ENCODE measurements at places on chromosomes 1 and 21.
A peak's percentile ranks its signal among the peaks of the same experiment; 100 is the strongest.

GRCh38 chr1:185864331-185864730 lies 130.1 kb downstream of the HMCN1 start:
- DNase-seq = no peak

DNA sequence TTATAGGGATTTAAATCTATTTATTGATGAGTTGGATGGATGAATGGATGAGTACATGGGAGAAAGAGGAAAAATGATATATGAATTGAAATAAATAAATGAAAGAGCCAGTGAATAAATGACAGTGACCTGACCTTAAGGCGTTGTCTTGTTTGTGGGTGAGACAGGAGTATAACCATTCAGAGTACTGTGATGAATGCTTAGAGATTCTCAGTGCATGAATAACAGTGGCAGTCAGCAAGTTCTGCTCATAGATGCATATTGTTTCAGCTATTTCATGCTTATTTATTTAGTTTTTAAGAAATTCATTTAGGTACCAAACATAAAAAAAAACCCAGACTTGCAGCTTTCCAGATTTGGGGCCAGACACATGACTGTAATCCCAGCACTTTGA lies 116.4 kb downstream of the FGGY start:
- no peak for DNase-seq

DNA sequence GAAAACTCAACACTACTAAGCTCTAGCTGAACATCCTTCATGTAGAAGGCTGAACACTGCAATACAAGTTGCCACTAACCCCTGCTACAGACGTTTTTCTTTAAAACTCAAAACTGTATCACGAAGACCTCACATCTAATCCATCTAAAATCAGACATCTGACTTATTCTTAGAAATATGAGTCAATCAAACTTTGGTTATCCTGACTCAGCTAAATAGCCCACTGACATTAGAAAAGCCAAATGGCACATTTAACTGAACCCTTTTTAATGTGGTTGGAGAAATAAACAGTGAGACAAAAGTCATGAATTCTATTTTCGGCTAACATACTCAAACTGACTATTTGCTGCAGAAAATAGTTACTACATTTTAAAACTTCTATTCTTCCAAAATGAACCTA lies 35.6 kb downstream of the WLS start:
- DNase-seq = no peak

DNA sequence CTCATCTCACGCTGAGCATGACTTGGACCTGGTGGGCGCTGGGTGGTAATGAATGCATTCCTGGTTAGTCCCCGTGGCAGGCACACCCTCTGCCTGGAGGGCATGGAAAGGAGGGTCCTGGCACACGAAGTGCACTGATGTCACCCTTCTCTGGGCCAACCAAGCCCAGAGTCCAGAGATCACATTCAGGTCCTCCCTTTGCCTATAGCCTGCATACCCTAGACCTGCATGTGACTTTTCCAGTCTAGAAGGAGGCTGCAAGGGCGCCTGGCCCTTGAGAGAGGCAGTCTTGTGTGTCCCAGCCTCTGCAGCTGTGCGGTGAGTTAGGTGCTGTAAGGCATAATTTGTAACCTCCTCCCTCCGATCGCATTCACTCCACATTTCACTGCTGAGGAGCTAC lies 22.1 kb downstream of the PADI2 start:
- DNase-seq = no peak

DNA sequence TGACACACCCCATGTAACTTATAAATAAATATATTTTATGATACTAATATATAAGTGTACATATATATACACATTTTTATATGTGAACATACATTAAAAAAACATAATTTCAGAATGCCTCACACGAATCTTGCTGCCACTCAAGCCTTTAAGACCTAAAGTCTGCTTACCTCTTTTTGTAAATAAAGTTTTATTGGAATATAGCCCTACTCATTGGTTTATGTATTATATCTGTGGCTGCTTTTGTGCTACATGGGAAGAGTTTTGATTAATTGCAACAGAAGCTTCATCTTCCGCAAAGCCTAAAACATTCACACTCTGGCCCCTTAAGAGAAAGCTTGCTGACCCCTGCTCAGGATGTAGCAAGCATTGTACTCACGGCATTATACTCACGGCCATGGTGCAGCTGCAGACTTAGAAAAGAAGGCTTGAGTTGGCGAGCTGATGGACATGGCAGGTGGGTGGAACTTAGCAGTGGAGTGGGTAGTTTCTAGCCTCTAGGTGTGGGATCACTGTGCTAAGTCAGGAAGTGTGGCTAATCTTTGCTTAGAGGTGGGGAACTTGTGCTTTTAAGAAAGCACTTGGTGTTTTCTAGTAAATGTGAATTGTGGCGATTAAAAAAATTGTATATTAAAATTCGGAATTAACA lies 80.8 kb downstream of the DYRK1A start:
- DNase-seq = no peak

- DNase-seq = no peak
Observed at GRCh38 chr1:217089361-217090014, 366.3 kb upstream of the ESRRG start.

- DNase-seq = no peak
Observed at GRCh38 chr1:23745515-23745914, 2.2 kb downstream of the ELOA start.

- peak; percentile 53 for DNase-seq
Observed at GRCh38 chr1:206925106-206925736, 3.5 kb upstream of the FCMR start.

DNA sequence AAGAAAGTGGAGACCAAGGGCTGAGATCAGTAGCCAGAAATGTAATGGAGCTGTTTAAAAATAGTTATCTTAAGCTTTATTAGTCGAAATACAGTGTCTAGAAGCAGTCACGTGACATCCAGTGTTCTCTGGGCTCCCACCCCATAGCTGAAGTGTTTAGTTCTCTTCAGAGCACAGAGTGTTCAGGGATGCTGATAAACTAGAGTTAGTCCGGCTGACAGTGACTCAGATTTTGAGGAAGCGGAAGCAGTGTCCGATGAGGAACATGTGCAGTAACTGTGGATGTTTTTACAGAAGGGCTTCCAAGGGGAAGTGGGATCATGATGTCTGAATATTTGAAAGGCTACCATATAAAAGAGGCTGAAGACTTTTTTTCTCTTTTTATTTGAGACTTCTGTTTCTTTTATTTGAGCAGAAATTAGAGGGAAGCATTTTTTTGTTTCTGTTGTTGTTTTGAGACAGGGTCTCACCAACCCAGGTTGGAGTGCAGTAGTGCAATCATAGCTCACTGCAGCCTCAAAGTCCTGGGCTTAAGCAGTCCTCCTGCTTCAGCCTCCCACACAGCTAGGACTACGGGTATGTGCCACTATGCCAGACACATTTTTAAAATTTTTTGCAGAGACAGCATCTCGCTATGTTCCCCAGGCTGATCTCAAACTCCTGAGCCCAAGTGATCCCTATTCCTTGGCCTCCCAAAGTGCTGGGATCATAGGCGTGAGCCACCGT lies 124.2 kb downstream of the GALNT2 start:
- no peak for DNase-seq

- no peak for DNase-seq
Observed at GRCh38 chr1:191343816-191344215, 814.4 kb upstream of the RGS18 start.

DNA sequence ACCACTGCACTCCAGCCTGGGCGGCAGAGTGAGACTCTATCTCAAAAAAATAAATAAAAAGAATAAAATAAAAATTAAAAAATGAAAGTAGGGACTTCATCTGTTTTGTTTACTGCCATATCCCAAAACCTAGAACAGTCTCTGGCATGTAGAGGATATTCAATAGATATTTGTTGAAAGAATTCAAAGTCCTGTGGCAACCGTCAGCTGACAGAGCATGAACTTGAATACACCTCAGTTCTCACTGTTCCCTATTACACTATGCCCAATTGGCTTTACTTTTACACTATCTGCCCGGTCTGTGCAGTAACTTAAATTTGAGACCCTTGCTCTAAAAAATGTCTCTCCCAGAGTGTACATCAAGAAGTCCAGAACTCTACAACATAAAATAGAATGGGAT lies 46.2 kb downstream of the PRDX6 start:
- DNase-seq = no peak

GRCh38 chr1:164660775-164661174 lies 101.8 kb downstream of the PBX1 start:
- DNase-seq = no peak

GRCh38 chr1:4529446-4530165 lies 124.8 kb upstream of the AJAP1 start:
- DNase-seq = no peak

DNA sequence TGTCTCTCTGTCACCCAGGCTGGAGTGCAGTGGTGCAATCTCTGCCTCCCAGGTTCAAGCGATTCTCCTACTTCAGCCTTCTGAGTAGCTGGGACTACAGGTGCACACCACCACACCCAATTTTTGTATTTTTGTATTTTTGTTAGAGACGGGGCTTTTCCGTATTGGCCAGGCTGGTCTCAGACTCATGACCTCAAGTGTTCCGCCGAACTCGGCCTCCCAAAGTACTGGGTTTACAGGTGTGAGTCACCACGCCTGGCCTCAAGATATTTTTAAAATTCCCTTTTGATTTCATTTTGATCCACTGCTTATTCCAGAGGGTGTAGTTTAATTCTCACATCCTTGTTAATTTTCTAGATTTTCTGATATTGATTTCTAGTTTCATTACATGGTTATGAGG lies 3.8 kb downstream of the IFI44L start:
- no peak for DNase-seq

- DNase-seq = no peak
Observed at GRCh38 chr1:19385869-19386591, 73.9 kb downstream of the SLC66A1 start.

DNA sequence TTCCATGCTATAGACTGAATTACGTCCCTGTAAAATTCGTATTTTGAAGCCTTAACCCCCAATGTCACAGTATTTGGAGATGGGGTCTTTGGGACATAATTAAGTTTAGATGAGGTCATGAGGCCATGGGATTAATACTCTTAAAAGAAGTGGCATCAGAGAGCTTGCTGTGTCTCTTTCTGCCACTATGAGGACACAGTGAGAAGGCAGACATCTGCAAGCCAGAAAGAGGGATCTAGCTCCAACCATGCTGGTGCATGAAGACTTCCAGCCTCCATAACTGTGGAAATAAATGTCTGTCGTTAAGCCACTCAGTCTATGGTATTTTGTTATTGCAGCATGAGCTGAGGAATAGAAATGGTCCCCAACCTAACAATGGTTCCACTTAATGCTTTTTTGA lies 99.0 kb downstream of the LTN1 start:
- DNase-seq = no peak

DNA sequence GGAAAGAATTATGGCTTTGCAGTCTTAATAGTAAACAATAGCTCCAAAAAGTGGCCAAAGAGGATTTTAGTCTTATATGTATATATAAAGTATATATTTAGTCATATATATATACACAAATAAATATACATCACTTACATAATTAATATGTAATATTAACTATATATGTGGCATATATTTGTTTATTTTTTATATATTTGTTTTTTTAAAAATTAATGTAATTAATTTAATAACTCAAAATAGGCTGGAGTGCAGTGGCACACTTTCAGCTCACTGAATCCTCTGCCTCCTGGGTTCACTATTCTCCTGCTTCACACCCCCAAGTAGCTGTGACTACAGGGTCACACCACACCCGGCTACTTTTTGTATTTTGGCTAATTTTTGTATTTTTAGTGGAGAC lies 532.6 kb downstream of the KCNT2 start:
- DNase-seq = no peak

GRCh38 chr1:180981596-180982387 lies 40.9 kb downstream of the STX6 start:
- peak; percentile 11 for DNase-seq

DNA sequence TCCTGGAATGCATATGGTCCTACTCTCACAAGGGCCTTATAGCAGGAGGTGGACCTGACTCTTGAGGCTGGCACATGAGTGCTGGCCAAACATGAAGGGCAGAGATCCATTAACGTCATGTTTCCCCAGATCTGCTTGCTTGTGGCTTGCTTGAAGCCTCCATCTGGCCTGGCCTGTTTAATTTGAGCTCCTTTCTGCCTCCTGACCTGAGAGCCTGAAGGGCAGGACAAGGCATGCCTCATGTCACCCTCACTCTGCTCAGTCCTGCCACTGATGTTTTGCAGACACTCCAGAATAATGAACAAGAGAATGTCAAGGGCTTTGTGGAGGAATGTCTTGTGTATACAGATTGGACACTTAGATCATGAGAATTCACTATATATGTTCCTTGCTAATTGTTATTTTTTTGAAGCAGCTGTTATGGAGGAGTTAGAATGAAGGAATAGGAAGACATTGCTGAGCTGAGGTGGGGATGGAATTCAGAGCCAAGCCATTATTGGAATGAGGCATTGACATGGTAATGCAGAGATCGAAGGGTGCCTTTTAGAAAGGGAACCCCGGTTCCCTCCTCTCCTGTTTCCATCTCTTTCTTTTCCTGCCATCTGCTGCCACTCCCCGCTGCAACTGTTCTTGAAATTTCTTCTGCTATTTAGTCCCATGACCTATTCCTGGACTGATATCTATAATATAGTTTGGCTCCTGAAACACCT lies 457.0 kb upstream of the PROX1 start:
- no peak for DNase-seq

GRCh38 chr21:43917515-43918384 lies 52.7 kb downstream of the AGPAT3 start:
- peak; percentile 15 for DNase-seq

DNA sequence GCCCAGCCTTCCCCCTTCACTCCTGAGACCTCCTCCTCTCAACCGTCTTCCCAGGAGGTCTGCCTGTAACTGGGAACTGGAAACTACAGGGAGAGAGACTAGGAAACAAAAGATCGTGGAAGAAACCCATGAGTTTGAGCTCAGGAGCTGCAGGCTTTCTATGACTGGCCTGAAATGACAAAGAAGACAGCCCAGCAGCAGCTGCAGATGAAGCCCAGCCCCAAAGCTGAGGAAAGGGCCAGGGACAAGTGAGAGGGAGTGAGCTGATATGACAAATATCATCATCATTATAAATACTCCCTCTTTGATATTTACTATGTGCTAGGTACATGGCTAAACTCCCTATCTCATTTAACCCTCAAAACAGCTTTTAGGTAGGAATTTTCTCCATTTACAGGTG lies 142.6 kb upstream of the CTTNBP2NL start:
- no peak for DNase-seq

DNA sequence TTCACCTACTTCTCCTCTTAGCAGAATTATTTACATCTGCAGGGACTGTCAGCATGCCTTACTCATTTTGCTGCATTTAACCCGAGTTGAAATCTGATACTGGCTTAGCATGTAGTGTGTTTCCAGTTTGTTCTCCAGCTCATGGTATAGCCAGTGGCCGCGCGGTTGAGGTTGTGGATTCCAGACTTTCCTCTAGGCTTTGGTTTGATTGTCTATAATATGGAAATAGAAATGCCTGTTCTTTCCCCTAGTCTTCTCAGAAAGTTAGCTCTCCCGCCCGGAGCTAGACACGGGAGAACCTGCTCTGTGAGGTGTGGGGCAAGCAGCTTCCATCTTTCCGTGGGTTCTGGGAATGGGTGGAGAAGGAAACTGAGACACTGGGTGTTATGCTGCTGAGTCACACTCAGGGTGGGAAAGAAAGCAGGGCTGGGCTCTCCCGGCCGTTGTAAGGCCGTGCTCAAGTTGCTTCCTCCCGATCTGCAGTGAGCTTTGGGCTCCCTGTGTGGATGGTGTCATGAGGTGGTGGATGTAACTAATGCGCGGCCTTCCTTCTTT lies 206.8 kb upstream of the TMEM51 start:
- DNase-seq = no peak

- no peak for DNase-seq
Observed at GRCh38 chr1:156177919-156178654, 15.8 kb upstream of the SLC25A44 start.

All from activated T-cell treated with anti-CD3 and anti-CD28 coated beads for 48 hours (primary cell).